CD4-positive, alpha-beta T cell treated with Interleukin-17A for 1 hour (primary cell): ENCODE measurements at places on chromosomes 5 and 9.

- no peak for DNase-seq
These were observed 166.8 kb downstream of the DROSHA start for GRCh38 chr5:31364881-31365636.

- DNase-seq = peak; percentile 7
These were observed 121.9 kb upstream of the RFX3 start for GRCh38 chr9:3647652-3648051.

GRCh38 chr9:77980622-77981021, 51.0 kb downstream of the GNAQ start:
- DNase-seq = no peak

- DNase-seq = no peak
These were observed 160.0 kb downstream of the PIK3R1 start for GRCh38 chr5:68375540-68375939.

GRCh38 chr9:116174347-116174746, 20.8 kb downstream of the PAPPA start:
- no peak for DNase-seq

GRCh38 chr5:158456756-158457155, 597.8 kb upstream of the CLINT1 start:
- DNase-seq = no peak

DNA sequence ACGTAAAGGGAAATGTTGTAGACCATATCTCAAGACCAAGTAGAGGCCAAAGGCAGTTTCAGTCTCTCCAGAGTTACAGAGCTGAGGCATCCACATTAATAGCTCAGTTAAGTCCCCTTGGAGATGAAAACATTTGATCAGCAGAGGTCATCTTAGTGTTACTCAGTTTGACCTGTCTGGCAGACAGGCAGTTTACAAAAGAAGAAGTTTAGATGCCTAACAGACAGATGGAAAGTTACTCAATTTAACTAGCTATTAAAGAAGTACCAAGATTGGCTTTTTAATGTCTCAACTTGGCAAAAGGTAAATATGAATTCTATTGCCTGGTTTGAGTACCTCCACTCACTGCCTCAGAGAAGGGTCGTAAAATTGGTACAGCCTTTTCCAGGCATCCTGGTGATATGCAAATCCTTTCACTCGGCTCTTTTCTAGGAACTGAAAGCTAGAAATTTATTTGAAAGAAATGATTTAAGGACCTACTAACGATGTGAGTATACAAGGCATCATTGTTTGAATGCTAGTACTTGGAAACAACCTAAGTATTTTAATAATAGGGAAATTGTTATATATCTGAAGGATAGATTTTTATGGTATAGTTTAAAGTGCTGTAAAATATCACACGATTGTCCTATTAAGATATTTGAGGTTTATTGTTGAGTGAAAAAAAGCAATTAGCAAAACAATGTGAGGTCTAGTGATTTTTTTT, 14.8 kb downstream of the ACO1 start:
- DNase-seq = no peak

- no peak for DNase-seq
These were observed 490.4 kb downstream of the IRX1 start for GRCh38 chr5:4086081-4086480.

DNA sequence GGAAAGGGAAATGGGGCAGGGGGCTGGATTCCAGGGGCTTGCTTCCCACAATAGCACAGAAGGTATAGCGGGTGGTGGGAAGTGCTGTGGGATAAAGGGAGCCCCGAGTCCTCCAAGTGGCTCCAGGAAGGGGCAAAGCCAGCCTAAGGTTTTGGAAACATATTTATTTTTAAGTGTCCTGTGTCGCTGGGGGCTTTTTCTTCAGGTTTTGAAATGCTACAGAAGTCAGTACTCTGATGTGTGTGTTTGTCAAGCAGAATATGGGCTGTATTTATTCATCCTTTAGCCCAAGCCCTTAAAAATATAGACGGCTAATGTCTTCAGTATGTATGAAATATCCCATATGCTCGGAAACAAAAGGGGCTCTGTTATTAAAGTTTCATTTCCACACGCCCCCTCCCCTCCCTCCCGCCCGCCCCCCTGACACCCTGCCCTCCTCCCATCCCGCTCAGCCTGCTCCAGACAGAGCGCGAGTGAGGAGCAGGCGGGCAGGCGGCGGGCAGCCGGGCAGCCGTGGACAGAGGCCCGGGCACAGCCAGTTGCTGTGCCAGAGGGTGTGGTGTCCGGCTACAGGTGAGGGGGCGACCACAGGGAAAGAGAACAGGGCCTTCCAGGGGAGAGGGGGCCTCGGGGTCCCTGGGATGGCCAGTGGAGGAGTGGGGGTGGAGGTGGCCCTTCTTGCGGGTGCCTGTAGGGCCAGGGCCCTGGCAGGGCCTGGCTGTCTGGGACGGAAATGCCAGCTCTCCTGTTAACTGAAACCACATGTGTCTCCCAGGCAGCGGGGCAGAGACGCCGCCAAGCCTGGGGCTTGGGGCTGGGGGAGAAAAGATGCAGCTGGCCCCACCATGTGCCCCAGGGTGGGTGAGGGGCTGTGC, 39.6 kb upstream of the SYNPO start:
- no peak for DNase-seq

DNA sequence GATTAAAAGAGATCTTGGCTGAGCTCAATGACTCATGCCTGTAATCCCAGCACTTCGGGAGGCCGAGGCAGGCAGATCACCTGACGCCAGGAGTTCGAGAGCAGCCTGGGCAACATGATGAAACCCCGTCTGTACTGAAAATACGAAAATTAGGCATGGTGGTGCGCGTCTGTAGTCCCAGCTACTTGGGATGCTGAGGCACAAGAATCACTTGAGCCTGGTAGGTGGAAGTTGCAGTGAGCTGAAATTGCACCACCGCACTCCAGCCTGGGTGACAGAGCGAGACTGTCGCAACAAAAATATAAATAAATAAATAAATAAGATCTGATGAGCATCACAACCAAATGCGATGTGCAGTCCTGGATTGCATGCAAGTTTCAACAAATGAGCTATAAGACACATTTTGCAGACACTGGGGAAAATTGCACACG, 8.7 kb upstream of the ENG start:
- no peak for DNase-seq

DNA sequence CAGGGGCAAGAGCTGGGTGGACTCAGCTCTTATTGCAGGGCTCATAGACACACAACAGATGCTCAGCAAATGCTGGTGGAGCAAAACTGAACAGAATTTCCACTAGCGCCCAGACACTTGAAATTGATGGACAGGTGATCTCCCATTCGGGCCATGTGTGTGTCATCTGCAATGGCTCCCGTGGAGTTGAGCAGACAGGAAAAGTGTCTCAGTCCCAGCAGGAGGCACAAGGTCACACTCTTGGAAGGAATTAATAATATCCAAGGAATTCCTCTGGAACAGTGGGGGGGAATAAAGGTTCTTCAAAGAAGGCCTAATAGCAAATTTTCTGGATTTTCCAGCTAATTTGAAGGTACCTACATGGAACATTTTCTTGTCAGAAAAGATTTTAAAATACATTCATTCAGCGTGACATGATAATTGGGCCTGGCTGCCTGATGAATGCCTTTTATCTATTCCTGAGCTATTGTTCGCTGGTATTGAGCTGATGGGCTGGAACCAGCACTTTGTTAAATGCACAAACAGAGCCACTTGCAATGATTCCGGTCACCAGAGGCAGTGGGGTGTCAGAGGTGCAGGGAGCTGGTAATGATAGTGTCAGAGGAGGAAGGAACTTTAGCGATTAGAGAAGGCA, 31.5 kb upstream of the ALDH1B1 start:
- no peak for DNase-seq

- DNase-seq = no peak
These were observed 45.2 kb downstream of the UBE2QL1 start for GRCh38 chr5:6493681-6494454.

- DNase-seq = no peak
These were observed 195.6 kb downstream of the SAXO1 start for GRCh38 chr9:18837402-18837801.

DNA sequence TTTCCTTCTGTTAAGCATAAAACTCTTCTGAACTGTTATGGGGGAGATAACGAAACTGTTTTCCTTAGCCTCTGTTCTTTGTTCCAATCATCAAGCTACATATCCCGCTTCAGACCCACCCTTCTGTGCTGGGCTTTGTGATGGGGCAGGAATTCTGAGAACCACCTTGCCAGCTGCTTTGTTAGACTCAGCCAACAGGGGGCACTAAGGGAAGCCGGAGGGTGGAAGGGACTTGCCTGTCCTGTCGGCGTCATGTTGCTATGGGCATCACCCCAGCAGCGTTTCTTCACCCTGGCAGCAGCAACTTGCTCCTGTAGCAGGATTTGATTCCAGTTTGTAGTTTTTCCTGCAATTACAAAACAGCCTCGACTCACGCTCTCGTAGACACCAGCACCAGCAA, 169.1 kb downstream of the CAAP1 start:
- no peak for DNase-seq

- no peak for DNase-seq
These were observed 121.5 kb downstream of the CAMK4 start for GRCh38 chr5:111345731-111346130.

DNA sequence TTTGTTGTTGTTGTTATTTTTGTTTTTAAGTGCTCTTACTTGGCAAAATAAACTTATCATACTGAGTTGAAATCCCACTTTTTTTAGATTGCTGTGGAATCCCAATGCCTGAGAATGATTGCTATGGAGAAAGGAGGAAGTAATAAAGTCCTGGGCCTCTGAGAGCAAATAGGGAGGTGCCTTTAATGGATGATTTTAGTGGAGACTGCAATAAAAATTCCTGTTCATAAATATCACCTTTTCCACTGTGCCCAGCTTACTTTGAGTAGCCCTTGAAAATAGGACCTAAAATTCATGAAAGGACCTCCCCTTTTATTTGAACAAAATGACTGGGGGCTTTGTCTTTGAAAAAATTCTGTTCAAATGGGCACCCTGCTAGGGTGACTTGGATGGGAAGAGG, 21.8 kb upstream of the ANKH start:
- no peak for DNase-seq

GRCh38 chr9:127926906-127927200, 3.7 kb downstream of the PIP5KL1 start:
- DNase-seq = no peak

- no peak for DNase-seq
These were observed 18.1 kb downstream of the GSN start for GRCh38 chr9:121285835-121286687.

DNA sequence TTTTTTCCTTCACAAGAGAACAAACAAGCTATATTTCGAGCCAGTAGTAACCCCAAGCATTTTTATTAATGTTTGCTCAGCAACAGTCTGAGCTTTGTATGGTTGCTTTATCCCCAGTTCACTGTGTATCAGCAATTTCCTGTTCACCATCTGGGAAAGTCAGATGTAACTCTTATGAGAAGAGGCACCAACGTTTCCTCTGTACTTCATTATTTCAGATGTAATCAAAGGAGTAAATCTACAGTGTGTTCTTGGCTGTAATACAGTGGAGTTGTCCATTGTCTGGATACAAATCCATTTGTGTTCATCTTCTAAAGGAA, 340.2 kb downstream of the ARRDC3 start:
- DNase-seq = no peak

- DNase-seq = no peak
These were observed 269.4 kb upstream of the MVB12B start for GRCh38 chr9:126057121-126057825.

GRCh38 chr9:88418025-88418424, 29.8 kb downstream of the SPIN1 start:
- no peak for DNase-seq

- DNase-seq = no peak
These were observed 120.1 kb downstream of the BOD1 start for GRCh38 chr5:173496129-173496882.

DNA sequence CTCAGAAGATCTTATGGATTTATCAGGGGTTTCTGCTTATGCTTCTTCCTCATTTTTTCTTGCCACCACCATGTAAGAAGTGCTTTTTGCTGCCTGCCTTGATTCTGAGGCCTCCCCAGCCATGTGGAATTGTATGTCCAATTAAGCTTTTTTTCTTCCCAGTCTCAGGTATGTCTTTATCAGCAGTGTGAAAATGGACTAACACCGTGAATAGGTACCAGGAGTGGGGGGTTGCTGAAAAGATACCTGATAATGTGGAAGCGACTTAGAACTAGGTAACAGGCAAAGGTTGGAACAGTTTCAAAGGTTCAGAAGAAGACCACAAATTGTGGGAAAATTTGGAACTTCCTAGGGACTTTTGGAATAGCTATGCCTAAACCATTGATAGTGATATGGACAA, 1222.5 kb upstream of the NUDT12 start:
- DNase-seq = no peak

DNA sequence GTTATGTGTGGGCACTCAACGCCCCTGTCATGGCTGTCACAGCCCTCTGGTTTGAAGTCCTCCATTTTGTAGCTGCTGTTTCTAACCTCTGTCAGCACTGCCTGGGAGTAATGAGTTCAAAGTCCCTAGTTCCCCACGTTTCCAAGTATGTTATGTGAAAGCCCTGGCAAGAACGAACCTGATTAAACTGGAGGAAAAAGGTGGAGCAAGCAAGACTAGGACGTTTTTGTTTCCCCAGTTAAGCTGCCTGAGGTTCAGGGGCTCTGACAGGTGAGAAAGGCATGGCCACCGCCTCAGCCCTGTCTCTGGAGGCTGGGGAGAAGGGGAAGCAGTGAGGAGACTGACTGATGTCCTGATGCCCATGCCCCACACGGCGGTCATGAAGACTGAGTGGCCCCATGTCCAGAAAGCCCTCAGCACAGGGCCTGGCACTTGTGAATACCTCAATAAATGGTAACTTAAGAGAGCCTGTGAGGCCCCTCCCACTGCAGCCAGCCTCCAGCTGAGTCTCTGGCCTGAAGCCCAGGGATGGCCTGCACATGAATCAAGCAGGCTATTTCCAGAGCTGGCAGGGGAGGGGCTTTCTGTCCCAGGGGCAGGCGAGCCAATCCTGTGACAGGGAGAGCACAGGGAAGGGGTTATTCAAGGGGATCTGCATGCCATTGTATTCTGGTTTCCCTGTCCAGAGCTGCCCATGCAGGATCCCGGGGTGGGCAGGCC, 61.8 kb downstream of the PFDN1 start:
- DNase-seq = no peak

DNA sequence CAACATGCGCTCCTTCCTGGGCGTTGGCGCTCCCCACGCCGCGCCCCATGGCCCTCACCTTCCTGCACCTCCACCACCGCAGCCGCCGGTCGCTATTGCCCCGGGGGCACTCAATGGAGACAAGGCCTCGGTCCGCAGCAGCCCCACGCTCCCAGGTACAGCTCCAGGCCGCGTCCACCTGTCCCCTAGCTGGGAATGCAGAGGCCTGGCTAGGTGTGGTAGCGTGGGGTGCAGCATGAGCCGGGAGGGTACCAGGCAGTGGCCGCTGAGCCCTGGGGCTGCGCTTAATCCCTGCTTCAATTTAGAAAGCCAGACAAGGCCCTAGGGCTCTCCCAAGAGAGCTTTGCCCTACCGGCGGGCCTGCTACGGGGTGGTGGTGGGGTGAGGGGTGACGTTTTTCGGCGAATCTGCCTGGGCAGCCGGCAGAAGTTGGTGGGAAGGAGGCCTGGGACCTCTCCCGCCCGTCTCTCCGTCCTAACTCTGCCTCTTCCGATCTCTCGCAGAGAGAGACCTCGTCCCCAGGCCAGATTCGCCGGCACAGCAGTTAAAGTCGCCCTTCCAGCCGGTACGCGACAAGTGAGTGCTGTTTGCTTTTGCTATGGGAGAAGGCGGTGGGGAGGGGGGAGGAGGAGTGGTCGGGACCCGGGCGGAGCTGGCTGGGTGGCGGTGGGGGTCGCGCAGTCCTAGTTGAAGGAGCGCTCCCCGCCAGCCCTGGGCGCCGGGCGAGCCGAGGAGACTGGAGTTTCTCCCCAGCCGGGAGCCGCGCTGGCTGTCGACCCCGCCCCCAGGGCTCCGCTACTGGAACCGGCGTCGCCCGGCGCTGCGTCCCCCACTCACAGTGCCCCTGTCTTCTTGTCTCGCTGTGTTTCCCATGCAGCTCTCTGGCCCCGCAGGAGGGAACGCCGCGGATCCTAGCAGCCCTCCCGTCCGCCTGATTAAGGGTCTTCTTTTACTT, 4.8 kb downstream of the IRX1 start:
- DNase-seq = no peak
